ENCODE measurements at places on chromosomes 2 and 18. TPM values are rescaled to one million over a fixed set of nuclear protein-coding genes. Genes with fewer than 3 reads are reported as not detected.

GRCh38 chr2:144430722-144431391 lies 89.1 kb downstream of the ZEB2 start:
- DNase-seq, result no peak

GRCh38 chr2:202030691-202031090 lies 3.0 kb upstream of the FZD7 start:
- no peak for DNase-seq

DNA sequence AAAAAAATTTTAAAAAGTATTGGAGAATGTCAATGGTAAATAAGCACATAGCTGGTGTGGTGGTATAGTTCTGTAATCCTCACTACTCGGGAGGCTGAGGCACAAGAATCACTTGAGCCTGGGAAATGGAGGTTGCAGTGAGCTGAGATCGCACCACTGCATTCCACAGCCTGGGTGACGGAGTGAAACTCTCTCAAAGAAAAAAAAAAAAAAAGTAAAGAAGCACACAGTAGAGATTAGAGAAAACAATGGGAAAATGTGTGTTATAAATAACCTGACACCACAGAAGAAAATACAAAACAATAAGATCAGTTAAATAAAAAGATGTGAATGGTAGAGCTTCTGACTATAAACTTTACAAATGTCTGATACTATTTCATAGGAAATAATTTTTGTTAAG lies 163.7 kb upstream of the WDSUB1 start:
- DNase-seq, result no peak

- DNase-seq, result no peak
These were observed 7.2 kb upstream of the LBH start for GRCh38 chr2:30224151-30224550.

DNA sequence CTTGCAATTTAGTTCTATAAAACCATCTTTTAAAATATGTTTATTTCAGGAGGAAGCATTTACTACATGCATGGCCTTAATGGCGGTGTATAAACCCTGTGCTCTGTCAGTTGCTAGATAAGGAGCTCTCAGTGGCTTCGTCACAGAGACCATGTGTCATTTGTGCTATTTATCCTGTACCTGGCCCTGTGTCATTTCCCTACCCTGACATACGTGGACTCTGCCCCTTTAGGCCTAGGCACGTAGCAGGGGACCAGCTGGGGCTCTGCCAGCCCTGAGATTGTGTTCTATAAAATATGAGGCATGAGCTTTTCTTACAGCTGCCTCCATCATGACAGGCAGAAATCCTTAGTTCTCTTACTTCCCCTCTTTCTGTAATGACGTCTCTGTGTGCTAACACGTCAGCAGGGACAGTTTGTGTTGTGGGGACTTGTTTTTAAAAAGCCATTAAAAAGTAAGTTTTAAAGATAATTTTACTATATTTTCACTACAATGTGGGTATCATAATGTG lies 88.0 kb downstream of the ITGB1BP1 start:
- no peak for DNase-seq

DNA sequence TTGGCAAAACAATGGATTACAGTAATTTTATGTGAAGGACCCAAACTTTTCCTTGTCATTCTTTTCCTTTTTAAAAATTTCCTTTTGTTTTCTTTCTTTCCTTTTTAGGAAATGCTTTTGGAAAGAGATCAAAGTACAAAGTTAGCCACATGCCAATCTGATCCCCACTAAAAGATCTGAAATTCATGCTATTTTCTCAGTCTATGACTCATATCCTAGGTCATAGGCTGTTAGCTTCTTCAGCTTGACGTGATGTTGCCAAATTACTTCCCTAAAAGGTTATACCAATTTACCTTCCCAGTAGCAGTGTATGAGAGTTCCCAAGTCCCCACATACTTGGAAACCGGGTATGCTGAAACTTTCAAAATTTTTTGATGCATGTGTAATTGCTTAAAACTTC lies 355.3 kb downstream of the INSIG2 start:
- no peak for DNase-seq

GRCh38 chr2:170162271-170162632 lies 15.7 kb upstream of the MYO3B start:
- DNase-seq, result no peak

- DNase-seq, result no peak
These were observed 24.4 kb downstream of the EIF4E2 start for GRCh38 chr2:232574674-232575403.

Gene LAMA3
- 38.6 TPM for total RNA-seq

DNA sequence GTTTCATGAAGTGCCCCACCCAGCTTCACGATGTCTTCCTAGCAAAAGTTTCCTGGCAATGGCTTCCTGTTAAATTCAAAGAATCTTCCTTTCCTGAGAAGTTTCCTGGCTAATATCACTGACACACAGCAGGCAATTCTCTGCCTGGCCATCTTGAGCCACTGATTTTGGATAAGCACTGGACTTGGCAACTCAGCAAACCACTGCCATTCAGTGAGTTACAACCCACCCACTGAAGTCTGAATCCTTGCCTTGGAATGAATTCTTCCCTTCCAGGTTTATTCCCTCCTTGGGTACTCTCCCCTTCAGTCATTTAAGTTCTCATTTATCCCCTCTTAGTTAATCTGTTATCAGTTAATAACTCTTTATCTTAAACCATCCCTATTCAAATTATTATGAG lies 426.0 kb downstream of the MBD2 start:
- no peak for DNase-seq

DNA sequence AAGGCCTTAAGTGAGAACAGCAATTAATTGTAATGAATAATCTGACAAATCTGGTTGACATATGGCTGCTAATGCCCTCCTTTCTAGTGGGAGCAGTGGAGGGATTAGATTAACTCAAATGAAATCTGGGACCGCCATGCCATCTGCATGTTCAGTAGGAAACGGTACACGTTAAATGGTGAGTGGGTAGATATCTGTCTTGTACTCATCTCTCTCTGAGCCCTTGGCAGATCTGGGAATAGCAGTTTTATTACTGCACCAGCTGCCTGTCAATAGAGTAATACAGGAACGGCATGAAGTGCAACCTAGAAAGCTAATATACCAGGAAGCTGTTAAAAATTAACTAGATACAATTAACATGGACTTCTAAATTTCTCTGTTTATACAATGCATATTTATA lies 258.8 kb downstream of the GPD2 start:
- no peak for DNase-seq

DNA sequence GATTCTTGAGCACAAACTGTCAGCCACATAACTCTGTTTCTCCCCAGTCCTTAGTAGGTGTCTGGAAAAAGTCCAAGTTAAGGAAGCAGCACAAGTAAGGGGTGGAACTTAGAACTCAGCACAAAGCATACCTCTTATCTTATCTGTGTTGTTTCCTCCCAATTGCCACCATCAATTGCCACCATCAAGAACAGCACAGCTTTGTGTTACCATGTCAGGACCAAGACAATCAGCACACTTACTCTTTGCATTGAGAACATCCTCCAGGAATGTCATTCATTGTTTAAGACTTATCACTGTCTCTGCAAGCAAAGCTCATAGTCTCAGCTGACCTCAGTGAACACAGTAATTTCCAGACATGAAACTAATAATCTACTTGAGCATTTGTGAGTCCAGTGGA lies 212.7 kb upstream of the FSHR start:
- DNase-seq, result no peak

- no peak for DNase-seq
These were observed 80.3 kb downstream of the DYNAP start for GRCh38 chr18:54671291-54671881.

DNA sequence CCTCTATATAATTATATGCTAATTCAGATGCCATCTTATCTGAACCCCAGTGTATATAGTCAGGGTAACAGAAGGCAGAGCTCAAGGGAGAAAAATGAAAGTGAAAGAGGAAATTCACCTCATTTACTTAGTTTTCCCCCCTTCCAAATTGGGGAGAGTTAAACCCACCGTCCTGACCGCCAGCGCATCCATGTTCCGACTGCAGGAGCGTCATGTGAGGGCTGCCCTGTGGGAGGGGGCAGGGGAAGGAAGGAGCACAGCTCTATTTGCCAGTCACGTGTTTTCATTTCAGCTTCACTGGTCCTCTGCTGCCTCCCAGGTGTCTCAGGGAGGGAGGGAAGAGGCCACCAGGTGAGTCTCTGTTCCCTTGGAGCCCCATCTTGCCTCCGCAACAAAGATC lies 13.2 kb downstream of the CNNM4 start:
- no peak for DNase-seq

Gene POMC
- total RNA-seq, result 2.2 TPM

DNA sequence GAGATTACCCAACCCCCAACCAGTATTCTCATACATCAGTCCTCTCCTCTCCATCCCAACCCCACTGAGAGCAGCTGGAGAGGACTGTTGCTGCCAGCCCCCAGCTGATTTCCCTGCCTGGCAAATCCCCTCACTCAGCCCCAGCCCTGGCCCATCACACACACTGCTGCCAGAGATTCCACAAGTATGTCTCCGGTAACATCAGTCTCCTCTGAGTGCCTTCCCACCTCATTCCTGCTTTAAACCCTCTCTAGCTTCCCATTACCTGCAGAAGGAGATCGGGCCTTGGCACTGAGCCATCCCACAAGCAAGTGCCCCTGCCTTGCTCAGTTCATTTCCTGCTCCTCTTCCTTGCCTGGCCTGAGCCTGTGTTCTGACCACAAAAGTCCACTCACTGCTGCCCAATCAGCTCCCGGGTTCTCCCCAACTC lies 50.6 kb upstream of the ZFP36L2 start:
- DNase-seq, result no peak

GRCh38 chr18:79387214-79387613 lies 8.5 kb upstream of the NFATC1 start:
- peak; percentile 44 for DNase-seq
